ENCODE measurements at places on chromosomes 5 and 9. TPM values are rescaled to one million over a fixed set of nuclear protein-coding genes. Genes with fewer than 3 reads are reported as not detected.
A peak's percentile ranks its signal among the peaks of the same experiment; 100 is the strongest.

DNA sequence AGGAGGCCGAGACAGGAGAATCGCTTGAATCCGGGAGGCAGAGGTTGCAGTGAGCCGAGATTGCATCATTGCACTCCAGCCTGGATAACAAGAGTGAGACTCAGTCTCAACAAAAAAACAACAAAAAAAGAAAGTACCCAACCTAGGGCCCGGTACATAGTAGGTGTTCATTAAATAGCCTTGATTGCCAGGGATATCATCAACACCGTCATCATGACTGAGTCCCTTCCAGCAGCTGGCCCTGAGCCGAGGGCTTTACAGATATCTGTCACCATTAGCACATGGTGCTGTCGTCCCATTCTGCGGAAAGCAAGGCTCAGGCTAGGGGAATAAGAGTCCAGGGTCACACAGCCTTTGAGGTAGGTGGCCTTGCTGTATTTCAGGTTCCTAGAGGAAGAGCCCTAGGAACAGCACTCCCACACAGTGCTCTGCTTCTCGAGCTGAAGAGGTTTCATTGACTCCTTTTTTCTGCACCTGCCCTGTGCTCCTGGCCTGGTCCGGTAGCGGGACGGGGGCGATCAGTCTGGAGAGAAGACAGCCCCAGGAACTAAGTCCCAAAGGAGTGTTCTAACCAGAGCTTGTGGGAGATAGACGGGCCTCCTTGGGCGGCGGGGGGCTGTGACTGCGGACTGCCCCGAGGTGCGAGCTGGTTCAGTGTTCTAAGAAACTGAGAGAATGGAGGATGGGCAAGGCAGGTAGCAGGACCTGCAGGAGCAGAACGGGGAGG, 48.2 kb downstream of the CXXC5 start:
- H3K36me3 ChIP-seq, result peaks cover 3% of the 10 kb centered on the region

GRCh38 chr5:19795218-19795617, 192.8 kb downstream of the CDH18 start:
- H3K27me3 ChIP-seq, result no peaks in the 10 kb centered on the region
- no peak overlapping the region for H3K27ac ChIP-seq
- no peak for DNase-seq

DNA sequence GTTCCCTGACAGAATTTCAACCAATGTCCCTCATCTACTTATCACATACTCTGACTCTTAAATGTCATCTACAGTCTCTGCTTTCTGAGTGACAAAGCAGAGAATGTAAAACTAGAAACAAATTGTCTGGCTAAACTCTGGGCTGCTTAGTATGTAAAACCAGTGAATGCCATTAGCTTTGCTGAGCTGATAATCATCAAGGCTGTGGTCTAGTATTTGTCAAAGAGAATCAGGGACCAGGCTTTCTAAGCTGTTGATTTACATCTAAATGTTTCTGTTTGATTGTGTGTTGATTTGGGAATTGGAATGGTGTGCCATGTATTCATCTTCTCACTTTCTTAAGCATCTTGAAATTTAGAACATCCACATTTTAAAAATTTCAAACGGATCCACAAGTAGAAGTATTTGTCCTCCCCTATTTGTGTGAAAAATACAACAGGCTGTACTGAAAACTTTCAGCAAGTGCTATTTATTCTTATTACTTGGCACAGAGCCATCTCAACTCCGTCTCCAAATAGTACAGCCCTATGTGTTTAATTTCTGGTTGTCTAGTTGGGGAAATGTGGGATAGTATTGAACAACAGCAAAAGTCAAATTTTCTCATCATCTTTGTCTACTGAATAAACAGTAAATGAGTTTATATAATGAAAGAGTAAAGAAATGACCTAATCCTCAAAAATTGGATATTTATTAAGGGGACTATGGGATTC, 251.5 kb downstream of the KCTD16 start:
- no peak for DNase-seq
- H3K4me1 ChIP-seq, result no peaks in the 10 kb centered on the region
- H3K27ac ChIP-seq, result no peak overlapping the region
- no peak overlapping the region for H3K4me3 ChIP-seq
- H3K27me3 ChIP-seq, result no peaks in the 10 kb centered on the region
- no peaks in the 10 kb centered on the region for H3K36me3 ChIP-seq

GRCh38 chr9:68619636-68620035, 79.0 kb upstream of the TMEM252 start:
- H3K36me3 ChIP-seq, result no peaks in the 10 kb centered on the region
- H3K4me3 ChIP-seq, result no peak overlapping the region
- peaks cover 23% of the 10 kb centered on the region for H3K27me3 ChIP-seq
- DNase-seq, result no peak

- H3K27me3 ChIP-seq, result peaks cover 4% of the 10 kb centered on the region
- H3K4me3 ChIP-seq, result no peak overlapping the region
- peaks cover 2% of the 10 kb centered on the region for H3K36me3 ChIP-seq
- no peaks in the 10 kb centered on the region for H3K4me1 ChIP-seq
Observed at GRCh38 chr5:55569513-55569865, 34.7 kb upstream of the PLPP1 start.

DNA sequence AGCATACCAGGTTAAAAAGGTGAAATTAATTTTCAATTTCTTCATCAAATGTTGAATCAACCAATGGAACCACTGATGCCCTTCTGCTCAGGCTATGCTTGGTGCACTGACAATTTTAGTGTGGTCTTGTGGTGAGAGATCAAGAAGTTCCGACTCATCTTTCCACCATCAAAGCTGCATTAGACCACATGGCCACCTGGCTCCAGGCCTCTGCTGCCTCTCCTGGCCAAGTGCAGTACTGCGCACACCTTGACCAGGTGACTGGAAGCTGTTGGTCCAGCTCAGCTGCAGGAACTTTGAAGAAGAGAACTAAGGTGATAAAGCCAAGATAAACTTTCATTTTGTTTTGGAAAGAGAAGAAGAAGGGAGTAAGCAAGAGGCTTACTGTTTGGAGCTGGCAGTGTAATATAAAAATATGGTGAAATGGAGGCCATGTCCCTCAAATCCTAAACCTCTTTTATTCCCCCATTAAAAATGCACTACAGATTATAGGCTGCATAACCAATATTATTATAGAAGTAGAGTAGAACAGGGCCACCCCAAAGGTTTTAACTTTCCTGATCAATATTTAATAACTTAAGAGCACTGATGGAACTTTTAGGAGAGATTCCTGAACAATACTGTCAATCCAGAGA, 315.5 kb upstream of the C9orf72 start:
- no peak for DNase-seq
- no peaks in the 10 kb centered on the region for H3K27me3 ChIP-seq
- H3K27ac ChIP-seq, result no peak overlapping the region
- H3K36me3 ChIP-seq, result no peaks in the 10 kb centered on the region
- H3K4me3 ChIP-seq, result no peak overlapping the region

GRCh38 chr5:176528761-176529115, 8.5 kb downstream of the RNF44 start:
- H3K36me3 ChIP-seq, result no peaks in the 10 kb centered on the region
- H3K27me3 ChIP-seq, result no peaks in the 10 kb centered on the region
- no peak for DNase-seq
- H3K4me1 ChIP-seq, result peaks cover 29% of the 10 kb centered on the region
- peak overlapping the region; percentile 91 for H3K27ac ChIP-seq

DNA sequence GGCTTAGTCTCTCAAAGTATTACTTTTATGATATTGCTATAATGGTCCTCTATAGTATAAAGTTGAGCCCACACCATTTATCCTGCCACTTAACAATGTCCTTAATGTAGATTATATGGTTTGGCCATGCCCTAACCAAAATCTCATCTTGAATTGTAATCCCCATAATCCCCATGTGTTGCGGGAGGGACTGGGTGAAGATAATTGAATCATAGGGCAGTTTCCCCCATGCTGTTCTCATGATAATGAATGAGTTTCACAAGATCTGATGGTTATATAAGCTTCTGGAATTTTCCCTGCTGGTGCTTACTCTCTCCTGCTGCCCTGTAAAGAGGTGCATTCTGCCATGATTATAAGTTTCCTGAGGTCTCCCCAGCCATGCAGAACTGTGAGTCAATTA, 498.8 kb downstream of the RAB3C start:
- peaks cover 2% of the 10 kb centered on the region for H3K4me1 ChIP-seq
- no peak for DNase-seq
- no peaks in the 10 kb centered on the region for H3K36me3 ChIP-seq
- no peak overlapping the region for H3K27ac ChIP-seq

- DNase-seq, result no peak
- H3K4me1 ChIP-seq, result peaks cover 9% of the 10 kb centered on the region
- H3K27me3 ChIP-seq, result peaks cover 15% of the 10 kb centered on the region
- no peak overlapping the region for H3K4me3 ChIP-seq
- no peak overlapping the region for H3K27ac ChIP-seq
Observed at GRCh38 chr9:110319781-110320492, 17.7 kb downstream of the TXNDC8 start.

DNA sequence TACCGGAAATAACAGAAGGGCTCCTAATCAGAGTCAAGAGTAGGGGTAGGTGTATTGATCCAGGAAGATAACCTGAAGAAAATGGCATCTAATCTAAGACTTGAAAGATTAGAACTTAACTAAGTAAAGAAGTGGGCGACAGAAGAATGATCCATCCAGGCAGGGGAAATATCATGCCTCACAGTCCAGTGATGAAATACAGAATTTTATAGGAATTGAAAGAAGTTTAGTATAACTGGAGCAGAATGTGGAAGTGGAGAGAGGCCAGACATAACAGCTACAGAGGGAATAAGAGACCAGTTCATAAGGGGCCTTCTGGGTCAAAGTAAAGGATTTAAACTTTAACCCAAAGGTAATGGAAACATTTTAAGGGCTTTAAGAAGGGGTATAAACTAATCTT, 42.2 kb downstream of the ERP44 start:
- no peak overlapping the region for H3K4me3 ChIP-seq
- H3K36me3 ChIP-seq, result peaks cover 4% of the 10 kb centered on the region
- no peak for DNase-seq
- H3K4me1 ChIP-seq, result peaks cover 15% of the 10 kb centered on the region
- peak overlapping the region; percentile 43 for H3K27ac ChIP-seq

DNA sequence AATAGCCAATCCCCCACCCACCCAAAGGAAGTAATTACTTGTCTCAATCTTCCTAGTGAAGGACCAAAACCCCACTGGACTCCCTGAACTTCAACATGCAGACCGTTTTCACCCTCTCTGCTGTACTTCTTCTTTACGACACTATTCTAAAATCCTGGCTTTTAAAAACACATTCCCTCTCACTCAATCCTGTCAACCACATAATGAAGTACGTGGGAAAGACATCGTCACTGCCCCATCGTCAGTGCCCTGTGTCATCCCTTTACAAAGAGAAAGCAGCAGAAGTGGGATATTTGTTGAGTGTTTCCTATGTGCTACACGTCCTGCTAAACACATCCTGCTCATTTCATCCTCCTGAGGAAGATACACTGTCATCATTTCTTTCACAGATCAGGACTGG, 54.2 kb downstream of the MAPKAP1 start:
- no peak for DNase-seq
- no peak overlapping the region for H3K27ac ChIP-seq
- peaks cover 12% of the 10 kb centered on the region for H3K36me3 ChIP-seq
- no peak overlapping the region for H3K4me3 ChIP-seq
- H3K4me1 ChIP-seq, result peaks cover 30% of the 10 kb centered on the region

GRCh38 chr5:92514896-92515295, 1066.1 kb downstream of the NR2F1-AS1 start:
- H3K36me3 ChIP-seq, result no peaks in the 10 kb centered on the region
- no peak for DNase-seq
- no peak overlapping the region for H3K27ac ChIP-seq
- H3K27me3 ChIP-seq, result no peaks in the 10 kb centered on the region

DNA sequence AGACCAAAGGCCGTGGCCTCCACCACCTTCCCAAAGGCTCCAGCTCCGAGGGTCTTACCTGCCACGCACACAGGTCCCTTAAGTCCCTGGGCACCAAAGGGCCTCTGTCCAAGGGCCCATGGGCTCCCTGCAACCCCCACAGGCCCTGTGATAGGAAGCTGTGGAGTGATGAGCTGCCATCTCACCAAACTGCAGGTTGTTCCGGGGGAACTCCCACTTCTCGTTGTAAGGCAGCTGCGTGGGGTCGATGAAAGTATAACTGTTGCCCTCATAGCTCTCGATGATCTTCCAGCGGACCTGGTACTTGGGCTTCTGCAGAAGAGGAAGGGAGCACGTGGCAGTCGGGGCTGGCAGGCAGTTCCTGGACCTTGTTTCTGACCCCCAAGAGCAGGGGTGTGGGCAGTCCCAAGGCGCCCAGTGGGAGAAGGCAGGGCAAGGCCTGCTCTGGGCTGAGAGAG, 24.8 kb downstream of the CSF1R start:
- H3K4me3 ChIP-seq, result no peak overlapping the region
- no peak overlapping the region for H3K27ac ChIP-seq
- H3K36me3 ChIP-seq, result no peaks in the 10 kb centered on the region
- no peak for DNase-seq

DNA sequence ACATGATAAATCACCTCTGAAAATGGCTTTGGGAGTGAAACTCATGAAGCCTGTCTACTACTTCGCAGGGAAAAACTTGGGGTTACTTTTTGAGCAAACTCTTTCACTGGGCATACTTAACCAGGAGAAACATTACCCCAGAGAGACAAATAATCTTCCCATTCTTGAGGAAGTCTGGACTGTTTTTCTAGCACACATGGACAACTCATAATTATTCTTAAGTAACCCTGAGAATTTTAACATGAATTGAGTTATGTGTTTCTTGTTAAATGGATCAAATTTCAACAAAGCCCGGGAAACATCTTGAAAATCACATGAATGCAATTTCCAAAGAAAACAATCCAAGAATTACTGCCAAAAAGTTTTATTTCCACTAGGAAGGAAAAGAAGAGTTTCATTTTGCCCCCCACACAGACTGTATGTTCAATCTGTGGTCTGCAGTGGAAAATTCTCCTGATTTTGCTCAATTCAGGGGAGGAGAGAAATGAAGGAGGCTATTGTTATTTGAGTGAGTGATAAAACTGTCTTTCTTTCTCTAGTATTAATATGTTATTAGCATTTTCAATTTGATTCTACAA, 564.8 kb upstream of the CLINT1 start:
- peaks cover 5% of the 10 kb centered on the region for H3K27me3 ChIP-seq
- no peaks in the 10 kb centered on the region for H3K4me1 ChIP-seq
- no peak overlapping the region for H3K27ac ChIP-seq
- no peaks in the 10 kb centered on the region for H3K36me3 ChIP-seq
- no peak for DNase-seq

DNA sequence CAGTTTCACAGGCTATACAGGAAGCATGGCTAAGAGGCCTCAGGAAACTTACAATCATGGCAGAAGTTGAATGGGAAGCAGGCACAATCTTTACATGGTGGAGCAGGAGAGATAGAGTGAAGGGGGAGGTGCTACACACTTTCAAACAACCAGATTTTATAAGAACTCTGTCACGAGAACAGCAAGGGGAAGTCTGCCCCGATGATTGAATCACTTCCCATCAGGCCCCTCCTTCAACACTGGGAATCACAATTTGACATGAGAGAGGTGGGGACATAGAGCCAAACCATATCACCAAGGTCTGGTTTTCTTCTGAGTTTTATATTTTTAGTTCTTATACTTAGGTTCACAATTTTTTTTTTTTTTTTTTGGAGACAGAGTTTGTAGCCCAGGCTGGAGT, 16.1 kb downstream of the ZCCHC9 start:
- no peak overlapping the region for H3K27ac ChIP-seq
- no peak overlapping the region for H3K4me3 ChIP-seq
- DNase-seq, result no peak

Gene PCDHB9
- 1.0 TPM for total RNA-seq

Gene GCNT1
- 6.4 TPM for total RNA-seq

Gene TMEM174
- not detected for total RNA-seq
